Activated CD8-positive, alpha-beta T cell treated with anti-CD3 and anti-CD28 coated beads, Interleukin-2, amount 10 ng/mL, durations not matched to agents 7 days and 5 days (primary cell): ENCODE measurements at places on chromosomes 4 and X. TPM values are rescaled to one million over a fixed set of nuclear protein-coding genes. Genes with fewer than 3 reads are reported as not detected.

DNA sequence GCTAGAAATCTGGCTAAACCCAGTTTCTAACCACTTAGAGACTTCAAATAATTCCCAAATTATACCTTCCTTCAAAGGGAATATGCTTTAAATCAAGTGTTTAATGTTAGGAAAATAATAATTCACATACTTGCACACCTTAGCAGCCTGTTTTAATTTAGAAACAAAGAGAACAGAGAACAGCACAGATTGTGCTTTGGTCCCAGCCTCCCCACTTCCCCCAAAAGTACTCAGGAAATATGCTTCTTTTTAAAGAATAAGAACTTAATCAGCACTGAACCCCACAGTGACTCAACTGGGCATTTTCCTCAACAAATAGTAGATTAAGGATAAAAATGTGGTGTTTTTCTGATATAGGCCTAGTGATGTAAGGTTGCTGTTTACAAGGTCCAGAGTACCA lies 295.8 kb downstream of the GBA3 start:
- no peak for DNase-seq

DNA sequence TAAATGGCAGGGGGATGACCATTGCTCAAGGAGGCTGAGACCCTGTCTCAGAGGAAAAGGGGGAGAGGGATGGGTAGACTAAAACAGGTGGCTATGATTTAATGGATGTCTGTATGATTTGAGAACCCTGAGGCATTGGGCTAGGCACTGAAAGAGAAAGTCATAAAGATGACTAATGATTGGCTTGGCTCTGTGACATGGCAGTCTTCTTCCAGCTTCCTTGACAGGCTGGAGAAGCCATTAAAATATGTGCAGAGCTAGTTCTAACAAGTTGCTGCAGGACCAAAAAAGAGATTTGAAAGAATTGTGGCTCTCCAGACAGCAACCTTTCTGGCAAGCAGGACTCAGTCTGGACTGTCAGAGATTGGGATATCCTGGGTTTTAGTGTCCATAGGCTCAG lies 53.6 kb downstream of the AMER1 start:
- no peak for DNase-seq

DNA sequence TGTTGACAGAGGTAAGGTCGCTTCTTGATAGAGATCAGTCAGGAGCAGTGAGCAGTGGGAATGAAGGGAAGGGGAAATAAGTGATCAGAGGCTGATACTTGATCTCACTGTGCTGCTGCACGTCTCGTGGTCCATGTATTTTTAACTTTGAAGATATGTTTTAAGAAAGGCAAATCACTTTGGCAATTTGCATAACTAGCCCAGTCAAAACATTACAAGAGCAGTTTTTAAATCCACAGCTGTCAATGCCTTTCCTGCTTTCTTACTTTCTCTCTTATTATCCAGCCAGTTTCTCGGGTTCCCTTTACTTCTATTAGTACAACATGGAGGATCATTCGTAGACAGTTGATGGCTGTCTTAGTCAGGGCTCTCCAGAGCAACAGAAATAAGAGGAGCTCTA lies 472.8 kb downstream of the TMA16 start:
- DNase-seq = no peak

DNA sequence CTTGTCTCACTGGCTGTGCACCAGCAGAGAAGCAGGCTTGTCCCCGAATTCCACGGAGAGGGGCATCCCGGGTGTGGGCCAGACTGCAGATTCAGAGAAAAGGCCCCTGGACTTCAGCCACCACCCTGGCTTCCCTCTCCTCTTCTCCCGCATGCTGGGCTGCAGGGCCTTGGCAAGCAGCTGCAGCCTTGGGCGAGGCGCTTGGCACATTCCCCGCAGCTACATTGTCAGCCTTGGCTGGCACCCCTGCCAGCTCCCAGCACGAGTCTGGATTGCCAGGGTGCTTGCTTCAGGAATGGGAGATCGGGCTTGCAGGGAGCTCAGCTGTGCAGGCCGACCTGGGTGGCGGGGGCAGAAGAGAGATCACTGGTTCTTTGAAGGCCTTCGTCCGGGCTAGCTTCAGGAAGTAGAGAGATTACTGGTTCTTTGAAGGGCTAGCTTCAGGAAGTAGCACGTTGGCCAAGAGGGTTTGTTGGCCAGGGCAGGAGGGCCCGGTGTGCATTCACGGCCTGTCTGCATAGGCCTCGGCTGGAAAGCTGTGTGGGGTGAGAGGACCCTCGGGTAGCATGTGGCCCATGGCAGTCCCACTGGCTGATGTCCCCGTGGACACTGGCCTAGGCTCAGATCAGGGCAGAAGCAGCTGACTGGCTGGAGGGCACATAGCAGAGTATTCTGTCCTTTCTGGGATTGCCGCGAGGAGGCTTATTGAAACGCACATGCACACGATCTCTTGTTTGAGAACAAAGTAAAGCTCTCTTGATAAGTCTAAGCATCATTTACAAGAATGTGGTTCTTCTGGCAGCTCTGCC lies 2.7 kb downstream of the ABCD1 start:
- DNase-seq = no peak

DNA sequence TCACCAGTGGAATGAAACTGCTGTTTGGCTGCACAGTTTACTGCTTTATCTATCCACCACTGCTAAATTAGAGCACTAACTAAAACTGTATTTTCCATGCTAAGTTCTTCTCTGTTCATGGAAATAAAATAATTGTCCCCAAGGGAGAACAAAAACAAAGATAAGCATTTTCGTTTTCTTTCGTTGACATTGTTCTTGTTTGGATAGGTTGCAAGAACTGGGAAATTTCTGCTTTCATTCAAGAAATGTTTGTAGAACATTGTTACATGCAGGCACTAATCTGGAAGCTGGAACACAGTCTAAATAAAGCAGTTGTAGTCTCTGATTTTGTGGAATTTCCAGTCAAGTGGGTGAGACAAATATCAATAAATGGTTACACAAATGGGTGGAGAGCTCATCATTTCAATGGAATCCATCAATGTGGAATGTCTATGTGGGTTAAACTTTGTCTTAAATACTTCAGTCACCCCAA lies 5.8 kb upstream of the CXCL8 start:
- no peak for DNase-seq

DNA sequence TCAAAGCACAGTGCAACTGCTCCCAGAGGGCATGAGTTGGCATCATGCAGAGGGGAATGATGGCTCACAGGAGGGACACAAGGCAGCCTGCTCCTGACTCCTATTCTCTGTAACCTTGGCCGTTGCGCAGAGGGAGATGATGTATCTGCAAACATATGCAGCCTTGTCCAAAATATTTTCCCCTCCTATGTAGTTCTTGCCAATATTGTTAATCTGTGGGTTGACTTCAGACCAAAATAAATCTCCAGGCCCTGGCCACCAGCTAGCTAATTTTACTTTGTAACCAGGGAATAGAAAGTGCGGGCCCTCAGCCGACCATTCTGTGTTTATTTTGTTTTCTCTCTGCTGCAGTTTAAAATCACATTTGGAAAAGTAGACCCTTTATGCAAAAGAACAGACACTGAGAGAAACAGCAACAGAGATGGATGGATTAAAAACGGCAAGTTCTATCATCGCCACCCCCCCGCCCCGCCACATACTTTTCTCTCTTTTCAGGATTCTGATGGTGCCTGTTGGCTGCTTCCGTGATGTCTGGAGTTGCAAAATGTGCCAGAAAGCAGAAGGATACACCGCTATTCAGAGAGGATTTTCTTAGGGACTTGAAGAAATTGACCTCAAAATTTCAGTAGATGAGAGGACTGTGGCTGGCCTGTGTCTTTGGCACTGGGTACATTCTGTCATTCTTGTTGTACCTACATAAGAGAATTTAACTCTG lies 185.3 kb upstream of the BCOR start:
- DNase-seq = no peak

DNA sequence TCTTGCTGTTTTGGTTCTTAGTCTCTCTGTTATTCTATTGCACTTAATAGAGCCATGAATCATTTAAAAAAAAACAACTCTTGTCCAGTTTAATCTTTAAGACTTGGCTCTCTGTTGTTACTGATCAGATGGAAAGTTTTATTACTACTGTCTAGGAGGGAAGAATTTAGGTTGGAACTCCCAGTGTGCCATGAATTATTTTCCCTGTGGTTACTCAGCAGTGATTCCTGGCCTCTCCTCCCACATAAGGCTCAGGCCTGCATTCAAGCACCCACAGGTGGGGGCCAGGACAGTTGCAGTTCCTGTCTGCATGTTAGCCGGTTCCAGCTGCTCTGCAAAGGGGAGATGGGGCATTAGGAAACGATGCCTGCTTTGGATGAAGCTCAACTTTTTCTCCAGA lies 29.8 kb upstream of the ESX1 start:
- no peak for DNase-seq

RIPPLY1 gene
- total RNA-seq = not detected

L1CAM gene
- total RNA-seq = 7.1 TPM
